Heart left ventricle (tissue), 16 donors: ENCODE measurements at places on chromosomes 6 and 20.

GRCh38 chr6:26607434-26608230 lies 10.9 kb downstream of the ABT1 start:
- DNase-seq, result no peak

GRCh38 chr20:16699293-16699692 lies 30.5 kb upstream of the SNRPB2 start:
- DNase-seq, result no peak

- DNase-seq, result no peak
Observed at GRCh38 chr6:114430534-114431124, 87.8 kb upstream of the HS3ST5 start.

GRCh38 chr6:150565945-150566344 lies 33.7 kb upstream of the PLEKHG1 start:
- no peak for DNase-seq

GRCh38 chr20:36599912-36600345 lies 5.7 kb upstream of the RAB5IF start:
- DNase-seq, result no peak

- no peak for DNase-seq
Observed at GRCh38 chr6:168645326-168645725, 204.3 kb downstream of the SMOC2 start.

GRCh38 chr6:8020083-8020482 lies 44.1 kb downstream of the BLOC1S5 start:
- DNase-seq, result no peak

GRCh38 chr6:143844006-143844405 lies 868 bp downstream of the LTV1 start:
- no peak for DNase-seq

DNA sequence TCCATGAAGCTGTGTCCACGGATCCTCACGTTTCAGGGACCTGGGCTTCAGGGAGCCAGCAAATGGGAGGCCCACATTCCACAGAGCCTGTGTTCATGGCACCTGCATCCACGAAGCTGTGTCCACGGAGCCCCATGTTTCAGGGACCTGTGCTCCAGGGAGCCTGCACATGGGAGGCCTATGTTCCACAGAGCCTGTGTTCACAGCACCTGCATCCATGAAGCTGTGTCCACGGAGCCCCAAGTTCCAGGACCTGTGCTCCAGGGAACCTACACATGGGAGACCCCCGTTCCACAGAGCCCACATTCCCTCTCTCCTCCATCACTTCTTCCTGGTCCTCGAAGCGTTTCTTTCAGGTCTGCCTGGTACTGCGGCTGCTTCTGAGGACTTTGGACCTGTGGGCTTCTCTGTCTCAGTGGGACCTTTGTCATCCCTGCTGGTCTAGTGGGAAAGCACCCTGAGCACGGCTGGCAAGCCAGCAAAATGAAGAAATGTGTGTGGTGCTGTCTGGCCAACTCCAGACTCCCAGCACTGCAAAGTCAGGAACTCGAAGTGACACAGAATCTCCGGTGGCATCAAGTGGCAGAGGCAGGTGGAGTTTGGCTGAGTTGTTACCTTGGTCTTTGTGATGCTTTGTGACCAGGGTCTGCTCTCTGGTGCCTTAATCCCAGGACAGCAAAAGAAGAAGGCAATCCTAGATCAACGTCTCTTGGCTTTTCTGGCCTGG lies 245.9 kb downstream of the DLL1 start:
- no peak for DNase-seq

GRCh38 chr20:3563133-3563532 lies 92.3 kb downstream of the ATRN start:
- DNase-seq, result no peak

GRCh38 chr6:12148317-12148801 lies 136.2 kb downstream of the HIVEP1 start:
- no peak for DNase-seq

GRCh38 chr6:123997223-123997622 lies 193.6 kb downstream of the NKAIN2 start:
- no peak for DNase-seq

- DNase-seq, result no peak
Observed at GRCh38 chr6:162849269-162849668, 121.5 kb downstream of the PACRG start.
